HFFc6 (cell line): ENCODE measurements at places on chromosomes 4 and X.
A peak's percentile ranks its signal among the peaks of the same experiment; 100 is the strongest.

- DNase-seq: peak; percentile 16
These were observed 21.4 kb upstream of the SCRG1 start for GRCh38 chr4:173420324-173420752.

DNA sequence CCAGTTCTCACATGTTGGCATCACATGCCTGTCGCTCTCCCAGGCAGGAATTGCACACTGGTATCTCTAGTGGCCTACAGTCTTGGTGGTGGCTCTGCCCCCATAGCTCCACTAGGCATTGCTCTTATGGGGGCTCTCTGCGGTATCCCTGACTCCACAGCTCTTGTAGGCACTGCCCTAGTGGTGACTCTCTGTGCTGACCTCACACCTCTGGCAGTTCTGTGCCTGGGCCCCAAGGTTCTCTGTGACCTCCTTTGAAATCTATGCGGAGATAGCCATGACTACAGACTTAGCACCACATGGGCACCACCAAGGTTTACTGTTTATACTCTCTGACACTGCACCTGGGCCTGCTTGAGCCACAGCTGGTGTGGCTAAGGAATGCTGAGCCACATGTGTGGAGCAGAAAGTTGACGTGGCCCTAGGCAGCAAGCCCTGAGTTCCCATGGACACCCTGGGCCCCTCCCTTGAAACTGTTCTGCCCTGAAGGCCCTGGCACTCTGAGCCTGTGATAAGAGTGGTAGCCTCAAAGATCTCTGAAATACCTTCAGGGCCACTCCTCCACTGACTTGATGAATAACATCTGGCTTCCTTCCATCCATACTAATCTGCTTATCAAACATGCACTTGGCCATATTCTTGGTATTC is 8.0 kb downstream of the SLC9B1 start:
- peak; percentile 7 for DNase-seq

DNA sequence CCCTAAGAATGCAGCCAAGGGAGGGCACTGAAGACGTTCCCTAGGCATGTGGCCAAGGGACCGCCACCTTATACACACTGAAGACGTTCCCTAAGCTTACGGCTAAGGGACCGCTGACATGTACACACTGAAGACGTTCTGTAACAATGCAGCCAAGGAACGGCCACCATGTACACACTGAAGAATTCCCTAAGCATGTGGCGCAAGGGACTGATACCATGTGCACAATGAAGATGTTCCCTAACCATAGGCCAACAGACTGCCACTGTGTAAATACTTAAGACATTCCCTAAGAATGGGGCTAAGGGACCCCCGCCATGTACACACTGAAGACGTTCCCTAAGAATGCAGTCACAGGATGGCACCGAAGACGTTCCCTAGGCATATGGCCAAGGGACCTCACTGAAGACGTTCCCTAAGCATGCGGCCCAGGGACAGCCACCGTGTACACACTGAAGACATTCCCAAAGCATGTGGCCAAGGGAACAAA is 36.1 kb downstream of the DHRSX start:
- DNase-seq: no peak

GRCh38 chr4:1732911-1733310 is 11.6 kb downstream of the TACC3 start:
- no peak for DNase-seq

DNA sequence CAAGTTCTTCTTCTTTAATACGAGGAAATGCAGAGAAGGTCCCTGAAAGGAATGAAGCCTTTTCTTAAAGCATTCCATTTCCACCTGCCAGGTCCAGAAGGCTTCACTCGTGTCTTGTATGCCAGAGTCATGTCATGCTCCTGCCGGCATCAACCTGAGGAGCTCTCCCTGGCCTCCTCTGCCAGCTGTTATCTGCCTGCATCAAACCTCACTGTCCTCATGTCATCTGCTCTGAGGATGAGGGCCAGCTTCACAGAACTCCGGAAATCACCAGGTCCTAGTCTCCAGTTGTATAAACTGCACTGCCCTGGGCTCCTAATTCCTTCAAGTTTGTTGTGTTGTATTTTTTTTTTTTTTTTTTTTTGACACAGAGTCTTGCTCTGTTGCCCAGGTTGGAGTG is 20.0 kb upstream of the S100G start:
- DNase-seq: no peak

DNA sequence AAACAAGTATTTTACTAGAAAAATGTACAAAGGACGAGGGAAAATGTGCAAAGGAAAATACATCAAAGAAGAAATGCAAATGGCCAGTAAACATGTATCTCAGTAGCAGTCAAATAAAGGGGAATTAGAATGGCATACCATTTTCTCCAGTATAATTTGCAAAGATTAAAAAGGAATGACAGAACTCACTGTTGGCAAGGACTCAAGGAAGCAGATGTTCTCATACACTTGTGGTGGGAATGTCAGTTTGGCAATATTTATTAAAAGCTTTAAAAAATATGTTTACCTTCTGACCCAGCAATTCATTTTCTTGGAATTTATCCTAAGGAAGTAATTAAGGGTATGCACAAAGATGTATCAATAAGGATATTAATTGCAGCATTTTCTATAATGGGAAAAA is 7.6 kb downstream of the CLCN5 start:
- no peak for DNase-seq

GRCh38 chrX:46837558-46838485 is 979 bp downstream of the RP2 start:
- DNase-seq: peak; percentile 23
